ENCODE measurements at places on chromosomes 12 and 14.

- DNase-seq, result no peak
Measured at GRCh38 chr12:21780786-21781185, 6.3 kb upstream of the KCNJ8 start.

DNA sequence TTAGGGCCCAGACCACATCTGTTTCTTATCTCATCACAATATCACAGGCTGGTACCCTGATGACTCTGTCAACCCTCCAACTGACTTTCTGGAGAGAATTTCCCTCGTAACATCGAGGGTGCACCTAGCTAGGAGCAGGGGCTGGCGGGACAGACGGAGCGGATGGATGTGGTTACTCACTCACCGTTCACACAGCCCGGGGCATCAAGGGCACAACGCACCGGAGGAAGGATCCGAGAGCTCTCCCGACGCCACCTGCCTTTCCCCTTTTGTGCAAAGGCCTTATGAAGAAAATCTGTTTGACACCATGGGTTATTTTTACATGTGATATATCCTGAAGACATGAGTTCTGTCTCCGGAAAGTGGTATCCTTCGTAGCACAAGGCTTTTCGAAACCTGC, 31.4 kb downstream of the SLC15A4 start:
- DNase-seq, result no peak

DNA sequence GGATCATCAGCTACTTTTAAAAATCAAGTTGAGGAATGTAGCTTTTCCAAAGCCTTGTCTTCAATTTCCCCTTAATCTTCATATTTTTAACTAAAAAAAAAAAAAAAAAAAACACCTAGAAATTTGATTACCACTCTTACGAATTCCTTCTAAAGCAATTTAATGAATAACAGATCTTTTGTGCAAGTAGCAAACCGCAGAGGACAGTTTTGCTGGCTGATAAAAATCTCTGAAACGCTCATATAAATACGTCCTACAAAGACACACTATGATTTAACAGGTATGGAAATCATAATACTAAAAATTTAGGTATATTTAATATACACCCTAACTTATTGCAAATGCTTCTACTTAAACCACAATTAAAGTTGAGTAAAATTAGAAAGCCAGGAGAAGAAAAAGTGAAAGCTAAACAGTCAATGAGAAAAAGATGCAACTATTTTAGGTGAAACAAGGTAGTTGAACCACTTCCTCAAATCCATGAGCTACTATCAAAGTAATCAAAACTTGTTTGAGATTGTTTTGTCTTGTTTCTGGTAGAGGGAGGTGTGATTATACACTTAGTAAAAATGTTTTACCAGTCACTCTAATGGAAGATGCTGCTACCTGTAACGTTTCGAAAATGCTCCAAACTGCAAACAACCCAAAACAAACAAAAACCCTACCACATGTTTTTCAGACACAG, 2.2 kb downstream of the PAWR start:
- no peak for DNase-seq

DNA sequence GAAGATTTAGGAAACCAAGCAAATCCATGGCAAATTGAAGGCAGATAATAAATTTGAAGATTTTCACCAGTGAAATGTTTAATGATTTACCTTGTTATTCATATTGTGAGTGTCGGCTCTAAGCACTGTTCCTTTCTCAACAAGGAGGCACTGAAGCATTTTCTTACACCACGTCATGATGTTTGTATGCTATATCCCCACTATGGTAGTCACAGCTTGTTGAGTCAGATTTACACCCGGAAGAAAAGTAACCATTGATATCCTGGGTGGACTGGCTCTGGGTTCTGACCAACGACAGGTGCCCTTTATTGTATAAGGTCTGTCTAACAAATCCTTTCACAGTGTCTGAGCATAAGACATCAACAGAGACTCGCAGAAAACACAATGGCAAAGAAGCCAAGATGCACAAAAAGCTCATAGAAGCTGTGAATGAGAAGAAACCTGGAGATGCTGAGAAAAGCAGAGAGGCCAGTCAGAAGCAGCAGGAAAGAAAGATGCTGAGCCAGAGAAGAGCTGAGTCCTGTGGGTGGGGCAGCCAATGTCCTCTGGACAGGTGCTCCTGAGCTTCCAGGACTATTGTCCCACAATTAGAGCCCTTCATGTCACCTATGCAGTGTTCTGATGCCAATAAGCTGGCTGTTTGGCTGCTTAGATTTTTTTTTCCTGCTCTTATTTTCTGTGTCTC, 49.7 kb upstream of the ARHGAP5 start:
- no peak for DNase-seq

DNA sequence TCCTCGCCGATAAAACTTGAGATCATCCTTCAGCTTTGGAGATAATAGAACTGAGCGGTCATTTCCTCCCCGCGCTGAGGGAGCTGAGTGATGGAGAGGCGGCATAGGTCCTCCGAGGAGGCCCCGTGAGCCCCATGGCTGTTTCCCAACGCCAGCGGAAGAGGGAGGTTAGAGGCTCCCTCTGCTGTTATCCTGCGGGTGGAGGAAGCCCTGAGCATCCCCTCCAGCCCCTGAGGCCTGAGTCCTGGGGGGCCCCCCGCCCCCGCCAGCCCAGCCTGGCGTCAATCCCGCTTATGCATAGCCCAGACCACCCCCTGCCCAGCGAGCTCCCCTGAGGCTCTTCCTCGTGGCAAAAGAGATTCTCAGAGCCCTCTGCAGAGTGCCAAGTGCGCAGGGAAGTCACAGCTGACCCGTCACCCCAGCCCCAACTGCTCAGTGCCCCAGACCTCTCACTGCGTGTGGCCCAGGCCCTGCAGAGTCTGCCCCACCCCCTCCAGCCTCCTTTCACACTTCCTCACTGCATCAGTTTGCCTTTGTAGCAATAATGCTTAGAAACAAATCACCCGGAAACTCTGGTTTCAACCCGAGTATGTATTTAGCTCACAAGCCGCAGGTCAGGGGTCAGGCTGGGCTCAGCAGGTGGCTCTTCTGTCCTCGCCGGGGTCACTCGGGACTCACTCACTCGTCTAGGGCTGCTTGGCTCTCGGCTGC, 44.7 kb upstream of the GALNT9 start:
- DNase-seq, result no peak

DNA sequence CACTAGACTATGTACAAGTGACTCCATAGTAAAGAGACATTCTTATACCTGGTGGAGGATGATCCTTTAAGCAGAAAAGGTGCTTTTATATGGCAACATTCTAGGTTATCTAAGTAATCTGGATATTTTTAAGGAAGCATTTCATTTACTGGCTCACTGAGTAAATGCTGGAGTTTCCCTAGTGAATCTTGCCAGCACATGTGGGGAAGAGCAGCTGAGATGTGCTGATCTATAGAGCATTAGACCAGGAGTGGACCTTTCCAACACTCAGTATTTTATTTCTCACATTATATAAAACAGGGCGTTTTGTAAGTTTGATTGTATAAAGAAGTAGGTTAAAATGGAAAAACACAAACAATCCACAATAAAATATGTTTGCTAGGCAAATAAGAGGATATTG, 478.5 kb downstream of the ATP23 start:
- DNase-seq, result no peak

DNA sequence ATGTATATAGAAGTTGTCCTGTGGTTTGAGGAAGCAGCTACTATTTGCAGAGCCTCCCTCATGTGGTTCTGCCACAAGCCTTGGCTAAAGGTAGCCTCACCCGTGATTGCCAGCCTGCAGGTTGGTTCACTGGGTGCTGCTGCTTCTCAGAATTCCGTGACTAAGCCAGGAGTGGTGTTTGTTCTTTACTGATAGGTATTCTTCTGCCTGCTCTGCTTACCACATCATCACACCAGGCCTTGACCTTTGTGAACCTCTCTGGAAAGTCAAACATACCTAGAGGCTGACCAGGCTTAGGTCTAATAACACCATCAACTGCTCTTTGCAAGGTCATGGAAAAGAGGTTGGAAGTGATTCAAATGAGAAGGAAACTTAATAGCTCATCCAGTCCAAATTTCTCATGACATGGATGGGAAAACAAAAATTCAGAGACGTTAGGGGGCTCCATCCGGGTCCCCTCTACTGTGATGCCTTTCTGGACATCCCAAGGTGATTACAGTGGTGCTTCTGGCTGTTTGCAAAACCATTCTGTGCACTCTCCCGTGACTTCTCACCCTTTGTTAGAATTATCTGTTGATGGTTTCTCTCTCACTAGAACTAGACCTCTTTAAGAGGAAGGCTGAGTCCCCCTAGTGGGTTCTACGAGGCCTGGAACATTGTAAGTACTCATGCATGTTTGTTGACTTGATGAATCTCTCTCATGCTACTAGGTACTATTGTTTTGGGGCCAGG, 8.5 kb upstream of the SOCS2 start:
- DNase-seq, result no peak

DNA sequence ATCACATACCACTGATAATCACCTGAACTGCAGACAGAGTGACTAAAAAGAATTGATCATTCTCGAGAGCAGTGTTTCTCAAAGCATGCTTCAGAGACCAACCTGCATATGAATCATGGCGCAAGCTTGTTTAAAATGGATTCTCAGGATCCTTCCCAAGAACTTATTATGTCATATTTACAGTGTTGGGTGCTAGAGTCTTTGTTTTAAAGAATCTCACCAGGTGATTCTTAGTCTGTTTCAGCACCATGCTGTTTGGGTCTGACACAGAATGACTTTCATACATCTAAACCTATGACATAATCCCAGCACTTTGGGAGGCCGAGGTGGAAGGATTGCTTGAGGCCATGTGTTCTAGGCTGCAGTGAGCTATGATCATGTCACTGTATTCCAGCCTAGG, 31.3 kb upstream of the SSPN start:
- DNase-seq, result no peak

- no peak for DNase-seq
Measured at GRCh38 chr14:61451891-61452400, 130.6 kb downstream of the PRKCH start.

GRCh38 chr12:95796982-95797289, 6.4 kb upstream of the NTN4 start:
- DNase-seq, result no peak

DNA sequence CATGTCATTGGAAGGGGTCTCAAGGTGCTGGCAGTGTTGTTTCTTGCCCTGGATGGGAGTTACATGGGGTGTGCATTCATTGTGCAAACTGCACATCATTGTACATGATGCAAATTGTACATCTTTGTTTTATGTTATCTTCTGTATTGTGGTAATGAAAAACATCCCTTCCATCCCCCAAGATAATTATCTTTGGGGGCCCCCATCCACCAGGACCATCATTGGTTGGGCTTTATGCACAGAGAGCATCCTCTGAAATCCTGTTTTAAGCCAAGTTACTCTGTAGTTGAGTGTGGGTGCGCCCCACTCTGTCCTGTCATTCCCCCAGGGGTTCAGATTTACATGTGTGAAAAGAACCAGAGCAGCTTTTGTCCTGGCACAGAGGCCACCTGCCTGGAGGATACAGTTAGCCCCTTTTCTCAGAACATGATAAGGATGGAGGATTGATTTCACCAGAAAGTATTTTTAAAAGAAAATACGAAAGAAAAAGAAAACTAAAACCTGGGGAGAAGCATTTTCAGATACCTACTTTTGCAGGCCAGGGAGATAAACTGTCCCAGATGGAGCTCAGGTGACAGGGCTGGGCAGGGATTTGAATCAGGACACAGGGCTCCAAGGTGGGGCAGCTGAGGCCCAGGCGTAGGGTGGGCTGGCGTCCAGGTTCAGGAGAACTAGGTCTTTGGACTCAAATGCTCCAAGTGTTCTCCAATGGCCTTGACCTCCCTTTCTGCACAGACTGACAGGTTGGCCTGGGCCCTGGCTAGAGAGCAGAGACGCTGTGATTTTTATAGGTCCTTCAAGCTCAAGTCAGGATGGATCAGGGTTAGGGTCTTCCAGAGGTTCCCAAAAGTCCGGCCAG, 17.2 kb downstream of the WSCD2 start:
- DNase-seq, result no peak

DNA sequence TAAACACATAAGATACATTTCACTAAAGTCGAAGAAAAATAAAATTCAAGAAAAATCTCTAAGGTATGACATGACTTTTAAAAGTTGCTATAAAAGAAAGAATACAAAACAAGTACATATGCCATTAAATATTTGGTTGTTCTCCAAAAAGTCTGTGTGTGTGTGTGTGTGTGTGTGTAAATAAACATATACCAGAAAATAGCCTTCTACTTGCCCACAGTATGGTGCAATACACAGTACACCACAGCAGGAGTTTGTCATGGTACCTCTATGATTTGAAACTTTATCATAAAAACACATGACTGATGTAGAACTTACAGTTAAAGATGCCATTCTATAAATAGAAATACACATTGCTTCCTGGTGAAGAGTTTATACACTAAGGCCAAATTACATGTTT, 692.7 kb upstream of the MGAT4C start:
- DNase-seq, result no peak

- no peak for DNase-seq
Measured at GRCh38 chr12:130266751-130267150, 70.9 kb upstream of the PIWIL1 start.

GRCh38 chr14:99272632-99272898, 568 bp upstream of the BCL11B start:
- no peak for DNase-seq

- no peak for DNase-seq
Measured at GRCh38 chr12:63093711-63094110, 57.3 kb downstream of the AVPR1A start.

- DNase-seq, result no peak
Measured at GRCh38 chr12:120719072-120719471, 6.6 kb upstream of the ACADS start.

GRCh38 chr12:19234981-19235871, 105.7 kb downstream of the PLEKHA5 start:
- DNase-seq, result no peak

DNA sequence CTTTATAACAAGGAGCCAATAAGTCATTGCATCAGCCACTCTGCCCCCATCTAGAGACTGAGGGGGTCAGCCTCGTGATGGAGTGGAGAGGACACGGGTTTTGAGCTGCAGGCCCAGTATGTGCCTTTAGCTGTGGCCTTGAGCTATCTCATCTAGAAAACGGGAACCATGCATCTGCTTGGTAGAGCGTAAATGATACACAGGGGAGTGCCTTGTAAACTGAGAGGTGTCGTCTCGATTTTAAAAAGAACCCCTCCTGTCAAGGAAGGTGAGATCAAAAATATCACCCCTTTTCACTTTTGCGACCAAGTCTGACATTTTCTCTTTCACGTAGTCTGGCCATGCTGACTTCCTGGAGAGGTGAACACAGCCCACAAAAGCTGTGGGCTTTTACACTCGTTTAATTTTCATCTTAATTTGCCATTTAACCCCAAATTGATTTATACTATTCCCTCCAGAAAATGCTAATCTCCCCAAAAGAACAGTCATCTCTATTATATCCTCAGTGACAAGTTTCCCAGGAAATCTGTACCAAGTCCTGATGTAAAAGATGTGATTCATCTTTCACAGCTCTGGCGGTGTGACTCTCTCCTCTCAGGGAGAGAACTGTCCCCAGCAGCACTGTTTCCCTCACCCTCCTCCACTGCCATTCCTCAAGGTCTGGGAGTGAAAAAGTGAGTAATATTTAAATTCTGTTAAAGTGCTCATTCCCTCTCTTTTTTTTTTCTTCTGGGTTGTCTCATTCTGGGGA, 30.6 kb downstream of the VCPKMT start:
- DNase-seq, result no peak

GRCh38 chr12:18502422-18502968, 235.3 kb downstream of the PLCZ1 start:
- no peak for DNase-seq

Data from amniotic stem cell (primary cell).